ENCODE measurements at places on chromosomes 6 and 20.

GRCh38 chr20:48690888-48691287, 136.9 kb downstream of the PREX1 start:
- DNase-seq, result no peak

- DNase-seq, result peak; percentile 35
Observed at GRCh38 chr6:154805288-154805911, 72.2 kb downstream of the SCAF8 start.

- no peak for DNase-seq
Observed at GRCh38 chr6:18495236-18495635, 108.1 kb downstream of the RNF144B start.

GRCh38 chr6:143536461-143536865, 24.9 kb upstream of the FUCA2 start:
- DNase-seq, result no peak

- no peak for DNase-seq
Observed at GRCh38 chr6:157289764-157290163, 33.6 kb downstream of the TMEM242 start.

GRCh38 chr6:96626759-96627364, 63.9 kb downstream of the FHL5 start:
- DNase-seq, result peak; percentile 23

GRCh38 chr6:132798869-132799538, 567 bp upstream of the SLC18B1 start:
- DNase-seq, result peak; percentile 60

DNA sequence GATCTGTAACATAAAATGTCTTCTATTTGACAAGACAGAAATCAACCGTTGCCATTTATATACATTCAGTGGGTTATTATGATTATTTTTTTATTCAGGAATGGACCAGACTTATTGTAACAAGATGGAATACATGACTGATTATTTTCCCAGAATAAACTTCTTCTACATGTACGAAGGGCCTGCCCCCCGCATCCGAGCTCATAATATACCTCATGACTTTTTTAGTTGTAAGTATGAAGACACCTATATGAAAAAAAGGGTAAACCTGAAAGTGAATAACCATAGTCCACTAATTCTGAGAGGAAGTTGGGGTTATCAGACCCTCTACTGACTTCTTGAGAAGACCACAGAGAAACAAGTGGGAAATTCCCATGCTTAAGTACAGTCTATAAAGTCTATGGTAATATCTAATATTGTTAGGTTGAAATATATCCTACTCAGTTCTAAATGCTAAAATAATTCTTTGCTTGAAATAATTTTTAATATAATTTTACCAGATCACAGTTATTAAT, 15.9 kb downstream of the OR2A4 start:
- no peak for DNase-seq

DNA sequence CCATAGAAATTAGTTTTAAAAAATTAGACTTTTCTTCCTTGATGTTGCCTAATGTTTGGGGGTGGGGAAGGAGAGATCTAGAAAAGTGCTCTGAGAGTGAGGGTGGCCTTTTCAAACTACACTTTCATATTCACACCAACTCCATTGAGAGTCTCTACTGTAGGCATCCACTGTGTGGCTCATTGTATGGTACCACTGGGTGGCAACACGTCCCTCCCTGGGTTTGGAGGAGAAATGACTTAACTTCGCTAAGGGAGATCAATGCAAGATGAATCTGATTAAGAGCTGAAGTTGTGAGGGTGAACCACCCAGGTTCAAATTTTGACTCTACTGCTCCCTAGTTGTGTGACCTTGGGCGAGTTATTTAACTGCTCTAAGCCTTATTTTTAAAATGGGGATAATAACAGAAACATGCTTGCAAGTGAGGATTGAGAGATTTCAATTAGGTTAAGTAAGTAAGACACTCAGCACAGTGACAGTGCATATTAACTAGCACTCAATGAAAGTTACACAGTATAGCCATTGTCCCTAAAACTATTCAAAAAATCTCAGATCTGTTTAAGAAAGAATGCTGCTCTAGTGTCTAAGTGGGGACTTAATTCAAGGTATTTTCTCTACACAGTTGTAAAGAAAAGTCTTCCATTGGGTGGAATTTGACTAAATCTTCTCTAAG, 193.5 kb upstream of the CNR1 start:
- DNase-seq, result no peak

DNA sequence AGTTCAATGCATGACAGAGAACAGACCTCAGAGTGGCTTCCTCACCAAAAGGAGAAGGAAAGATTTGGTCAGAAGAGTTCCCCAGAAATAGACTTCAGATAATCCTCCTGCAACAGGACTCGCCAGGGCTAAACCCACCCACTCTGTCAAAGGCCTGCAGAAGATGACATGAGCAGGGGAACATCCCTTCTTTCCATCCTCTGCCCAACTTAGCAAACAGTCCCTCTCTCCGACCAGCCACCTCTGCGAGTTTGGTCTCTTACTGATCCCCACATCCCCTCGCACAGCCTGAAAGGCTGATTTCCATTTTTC, 7.5 kb downstream of the NFATC2 start:
- DNase-seq, result no peak

Measured in AG08396 (cell line).